ENCODE measurements at places on chromosomes 7 and 10.
A peak's percentile ranks its signal among the peaks of the same experiment; 100 is the strongest.

DNA sequence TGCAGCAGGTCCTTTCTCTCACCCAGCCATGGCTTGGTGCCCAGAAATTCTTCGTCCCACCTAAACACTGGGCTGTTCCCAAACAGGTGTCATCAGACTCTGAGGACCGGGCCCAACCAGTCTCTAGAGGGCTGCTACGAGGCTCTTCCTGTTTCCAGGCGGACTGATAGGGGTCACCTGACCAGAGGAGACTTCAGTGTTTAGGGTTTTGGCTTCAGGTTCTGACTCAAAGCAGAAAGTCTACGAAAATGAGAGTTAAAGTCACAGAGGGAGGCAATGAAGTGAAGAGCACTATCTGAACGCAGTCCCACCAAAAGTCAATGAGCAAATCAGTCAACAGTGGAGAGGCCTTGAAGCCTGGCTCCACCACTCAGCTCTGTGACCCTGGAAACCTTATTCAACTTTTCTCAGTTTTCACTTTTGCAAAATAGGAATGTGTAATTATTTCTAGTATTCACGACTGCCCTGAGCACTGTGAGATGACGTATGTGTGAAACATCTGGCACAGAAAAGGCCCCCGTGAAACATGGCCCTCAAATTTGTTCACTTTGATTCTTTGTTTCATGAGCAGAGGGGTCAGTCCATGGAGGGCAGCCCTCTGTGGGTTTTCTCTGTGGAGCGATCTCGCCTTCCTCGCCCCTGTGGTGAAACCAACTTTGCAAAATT, 189.9 kb upstream of the PDE1C start:
- no peak for DNase-seq
- H3K36me3 ChIP-seq: no peaks in the 10 kb centered on the region
- H3K27ac ChIP-seq: no peak overlapping the region
- H3K4me1 ChIP-seq: no peaks in the 10 kb centered on the region

GRCh38 chr10:62426086-62426485, 51.9 kb downstream of the ZNF365 start:
- no peak overlapping the region for H3K27ac ChIP-seq
- H3K4me1 ChIP-seq: no peaks in the 10 kb centered on the region
- no peak overlapping the region for H3K4me3 ChIP-seq
- H3K36me3 ChIP-seq: no peaks in the 10 kb centered on the region
- DNase-seq: no peak
- H3K27me3 ChIP-seq: no peaks in the 10 kb centered on the region

- H3K27ac ChIP-seq: peak overlapping the region; percentile 45
- no peak overlapping the region for H3K4me3 ChIP-seq
- no peak for DNase-seq
- H3K27me3 ChIP-seq: no peaks in the 10 kb centered on the region
Measured at GRCh38 chr7:95525503-95525902, 39.8 kb downstream of the ASB4 start.

GRCh38 chr10:44513591-44513990, 128.7 kb upstream of the CXCL12 start:
- no peaks in the 10 kb centered on the region for H3K4me1 ChIP-seq
- peak; percentile 29 for DNase-seq
- H3K27ac ChIP-seq: no peak overlapping the region

DNA sequence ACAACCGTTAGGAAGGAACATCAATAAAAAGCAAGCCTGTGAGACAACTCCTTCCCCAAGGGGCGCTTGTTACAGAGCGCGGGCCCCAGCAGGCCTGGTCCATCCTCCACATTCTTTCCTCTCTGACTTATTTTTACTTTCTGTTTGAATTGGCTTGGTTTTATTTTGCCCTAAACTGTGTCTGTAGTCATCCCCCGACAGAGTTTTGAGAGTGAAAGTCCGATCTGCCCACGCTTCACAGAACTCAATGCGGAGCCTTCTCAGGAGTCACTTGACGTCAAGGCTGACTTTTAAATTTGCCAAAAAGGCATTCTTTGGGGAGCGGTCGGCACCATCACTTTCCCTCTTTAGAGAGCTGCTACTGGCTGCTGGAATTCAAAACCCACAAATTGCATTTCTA, 150.1 kb upstream of the KLF6 start:
- H3K27me3 ChIP-seq: no peaks in the 10 kb centered on the region
- no peaks in the 10 kb centered on the region for H3K36me3 ChIP-seq
- no peaks in the 10 kb centered on the region for H3K4me1 ChIP-seq
- peak overlapping the region; percentile 85 for H3K27ac ChIP-seq
- DNase-seq: peak; percentile 63
- H3K4me3 ChIP-seq: peak overlapping the region; percentile 11
